ENCODE measurements at places on chromosomes 6 and 20.
A peak's percentile ranks its signal among the peaks of the same experiment; 100 is the strongest.

DNA sequence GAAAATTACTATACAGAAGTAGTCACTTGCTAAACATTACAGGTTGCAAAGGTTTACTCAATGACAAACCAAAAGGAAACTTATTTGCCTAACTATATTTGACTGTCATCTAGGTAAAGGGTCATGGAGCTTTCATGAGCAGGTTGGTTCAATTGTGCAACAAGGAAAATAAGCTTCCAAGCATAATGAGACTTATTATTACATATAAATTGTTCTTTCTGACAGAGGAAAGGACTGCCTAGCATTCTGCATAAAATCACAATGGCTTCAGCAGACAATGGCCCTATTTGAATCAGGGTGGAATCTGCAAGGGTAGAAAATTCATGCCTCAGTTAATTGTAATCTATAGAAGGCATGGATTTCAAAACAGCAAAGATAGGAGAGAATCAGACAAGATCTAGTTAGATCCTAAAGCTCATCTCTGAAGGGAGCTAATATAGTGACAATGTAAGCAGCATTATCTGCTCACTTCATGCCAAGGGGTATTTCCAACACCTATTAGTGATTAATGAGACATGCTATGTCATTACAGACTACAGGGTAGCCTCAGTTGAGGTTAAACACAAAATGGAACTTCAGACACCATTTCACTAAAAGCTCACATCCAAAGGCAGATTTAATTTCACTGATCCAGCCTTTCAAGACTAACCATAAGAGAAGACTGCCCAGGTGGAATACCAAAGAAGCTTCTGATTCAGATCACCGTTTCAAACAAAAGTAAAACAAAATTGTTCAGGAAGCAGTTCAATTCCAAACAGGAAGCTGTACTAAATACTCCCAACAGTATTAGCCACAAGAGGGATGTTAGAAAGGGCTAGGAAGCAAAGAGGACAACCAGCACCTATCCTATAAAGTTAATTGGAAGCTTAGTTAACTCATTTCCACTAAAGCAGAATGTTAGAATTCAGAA lies 8.5 kb downstream of the STAU1 start:
- DNase-seq, result no peak

DNA sequence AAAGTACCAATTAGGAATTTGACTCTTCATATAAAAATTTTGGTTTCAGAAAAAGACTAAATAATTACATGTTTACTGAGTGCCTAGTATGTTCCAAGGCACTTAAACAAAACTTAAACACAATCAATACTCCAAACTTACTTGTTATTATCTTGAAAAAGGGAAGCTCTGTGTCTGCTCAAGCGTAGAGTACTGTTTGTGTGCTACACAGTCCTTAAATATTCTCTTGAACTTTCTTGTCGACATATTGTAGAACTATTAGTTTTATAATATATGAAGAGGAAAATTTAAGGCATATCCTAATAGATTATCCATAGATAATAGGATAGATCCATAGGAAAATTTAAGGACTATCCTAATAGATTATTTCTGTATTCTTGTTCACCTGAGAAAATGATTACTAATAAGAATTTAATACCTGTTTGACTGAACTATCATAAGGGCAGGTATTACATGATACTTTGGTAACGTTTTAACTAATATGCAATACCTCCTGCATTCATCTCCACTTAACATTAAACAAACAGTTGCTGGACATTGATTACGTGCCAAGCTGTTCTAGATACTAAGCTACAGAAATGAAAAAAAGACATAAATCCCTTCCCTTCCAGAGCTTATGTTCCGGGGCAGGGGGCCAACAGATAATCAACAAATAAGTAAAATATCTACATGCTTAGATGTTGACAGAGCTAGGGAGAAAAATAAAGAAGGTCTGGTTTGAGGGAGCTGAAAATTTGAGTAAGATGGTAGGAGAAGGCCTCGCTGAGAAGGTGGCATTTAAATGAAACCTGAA lies 115.2 kb upstream of the BCLAF1 start:
- no peak for DNase-seq

DNA sequence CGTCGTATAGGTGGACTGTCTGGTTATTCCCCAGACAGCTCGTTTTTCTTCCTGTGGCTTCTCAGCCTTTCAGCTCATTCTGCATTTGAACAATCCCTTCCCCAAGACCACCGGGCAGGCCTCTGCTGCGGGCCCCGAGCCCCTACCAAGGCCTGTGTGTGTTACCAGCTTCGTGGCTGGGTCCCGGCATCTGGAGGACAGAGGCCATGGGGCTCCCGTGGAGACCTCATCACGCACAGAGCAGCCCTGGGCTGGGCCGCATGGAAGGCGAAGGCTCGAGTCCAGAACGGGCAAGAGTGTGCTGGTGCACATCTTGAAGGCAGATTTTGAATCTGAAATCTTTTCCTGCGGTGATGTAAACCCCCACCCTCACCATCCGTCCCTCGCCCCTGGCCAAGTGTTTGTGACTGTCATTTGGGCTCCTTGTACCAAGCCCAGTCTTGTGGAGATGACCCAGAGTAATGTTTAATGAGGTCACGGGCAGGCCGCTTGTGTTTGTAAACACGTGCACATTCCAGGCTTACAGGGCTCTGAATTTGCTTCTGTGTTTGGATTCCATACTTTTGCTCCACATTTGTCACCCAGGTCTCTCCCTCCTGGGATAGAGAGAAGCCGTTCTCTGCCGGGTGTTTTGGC lies 119.6 kb downstream of the CDH4 start:
- DNase-seq, result peak; percentile 62

DNA sequence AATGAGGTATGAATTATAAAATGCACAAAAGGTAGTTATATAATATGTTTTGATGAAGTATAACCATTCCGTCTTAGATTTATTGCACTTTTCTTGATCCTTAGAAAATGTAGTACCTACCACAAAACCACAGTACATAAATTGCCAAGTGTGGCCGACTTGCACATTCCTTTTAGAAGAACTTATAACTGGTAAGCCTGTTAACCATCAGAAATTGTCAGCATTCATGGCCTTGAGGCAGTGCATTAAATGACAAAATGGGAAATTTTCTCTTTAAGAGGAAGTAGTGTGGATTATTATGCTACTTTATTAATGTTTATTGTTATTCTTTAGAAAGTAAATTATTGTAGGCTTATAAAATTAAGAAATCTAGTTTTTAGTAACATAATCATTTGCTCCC lies 29.6 kb downstream of the TAB2 start:
- DNase-seq, result no peak

DNA sequence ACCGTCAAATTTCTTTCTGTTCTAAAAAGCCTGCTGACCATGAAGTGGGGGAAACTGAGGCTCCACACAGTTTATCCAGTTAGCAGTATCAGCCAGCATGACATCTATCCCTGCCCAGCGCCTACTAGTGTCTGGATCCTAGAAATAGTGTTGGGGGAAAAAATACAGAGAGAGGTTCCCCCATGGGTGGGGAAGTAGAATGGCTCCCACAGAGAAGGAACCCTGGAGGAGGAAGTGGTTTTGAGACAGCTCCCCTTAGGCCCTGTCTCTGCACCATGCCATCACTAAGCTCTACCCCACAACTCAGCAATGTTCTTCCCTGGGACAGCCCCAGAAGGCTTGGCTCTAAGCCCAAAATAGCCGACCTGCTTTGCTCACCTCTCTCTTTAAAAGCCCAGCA lies 153.4 kb downstream of the MBOAT1 start:
- no peak for DNase-seq

GRCh38 chr20:56429941-56430340 lies 17.9 kb downstream of the CASS4 start:
- no peak for DNase-seq

DNA sequence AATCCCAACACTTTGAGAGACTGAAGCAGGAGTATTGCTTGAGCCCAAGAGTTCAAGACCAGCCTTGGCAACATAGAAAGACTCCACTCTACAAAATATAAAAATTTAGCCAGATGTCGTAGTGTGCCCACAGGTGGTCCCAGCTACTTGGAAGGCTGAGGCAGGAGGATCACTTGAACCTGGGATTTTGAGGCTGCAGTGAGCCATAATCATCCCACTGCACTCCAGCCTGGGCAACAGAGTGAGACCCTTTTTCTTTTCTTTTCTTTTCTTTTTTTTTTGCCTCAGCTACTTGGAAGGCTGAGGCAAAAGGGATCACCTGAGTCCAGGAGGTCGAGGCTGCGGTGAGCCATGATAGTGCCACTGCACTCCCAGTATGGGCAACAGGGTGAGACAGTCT lies 17.9 kb downstream of the FASTKD5 start:
- DNase-seq, result no peak

DNA sequence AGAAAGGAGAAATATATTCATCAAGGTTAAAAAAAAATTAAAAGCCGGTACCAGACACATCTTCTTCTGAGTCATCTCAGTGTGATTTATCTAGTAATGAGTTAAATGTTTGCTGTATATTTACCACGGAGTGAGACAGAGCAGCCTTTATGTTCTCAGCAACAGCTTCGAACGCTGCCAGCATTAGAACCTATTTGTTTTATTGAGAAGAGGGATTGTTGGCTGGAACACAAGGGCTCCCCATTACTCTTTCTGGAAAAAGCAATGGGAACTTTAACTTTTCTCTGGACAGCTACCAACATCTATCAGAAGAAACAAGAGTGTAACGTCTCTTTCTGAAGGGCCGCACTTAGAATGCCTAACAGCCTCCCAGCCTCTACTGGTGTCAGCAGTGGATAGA lies 105.3 kb upstream of the TAB2 start:
- no peak for DNase-seq

GRCh38 chr6:39681674-39682121 lies 43.5 kb downstream of the KIF6 start:
- DNase-seq, result no peak

- DNase-seq, result no peak
Observed at GRCh38 chr20:11051136-11051535, 377.3 kb upstream of the JAG1 start.

DNA sequence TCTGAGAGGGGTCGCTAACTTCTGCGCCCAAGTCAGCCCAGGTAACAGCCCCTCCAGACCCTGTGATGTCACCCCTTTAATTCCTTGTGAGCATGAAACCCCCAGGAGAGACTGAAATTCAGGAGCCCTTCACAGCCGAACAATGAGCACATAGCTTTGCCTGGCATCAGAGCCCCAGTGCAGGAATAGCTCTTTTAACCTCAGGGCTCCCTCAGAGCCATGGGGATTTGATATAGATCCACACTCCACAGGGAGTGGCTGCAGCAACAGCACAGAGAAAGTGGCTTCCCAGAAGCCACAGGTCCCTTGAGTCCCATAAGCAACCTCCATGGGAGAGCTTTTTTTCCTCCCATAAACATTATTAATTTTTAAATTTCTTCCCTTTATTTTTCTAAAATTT lies 150.0 kb upstream of the MARCKS start:
- no peak for DNase-seq

DNA sequence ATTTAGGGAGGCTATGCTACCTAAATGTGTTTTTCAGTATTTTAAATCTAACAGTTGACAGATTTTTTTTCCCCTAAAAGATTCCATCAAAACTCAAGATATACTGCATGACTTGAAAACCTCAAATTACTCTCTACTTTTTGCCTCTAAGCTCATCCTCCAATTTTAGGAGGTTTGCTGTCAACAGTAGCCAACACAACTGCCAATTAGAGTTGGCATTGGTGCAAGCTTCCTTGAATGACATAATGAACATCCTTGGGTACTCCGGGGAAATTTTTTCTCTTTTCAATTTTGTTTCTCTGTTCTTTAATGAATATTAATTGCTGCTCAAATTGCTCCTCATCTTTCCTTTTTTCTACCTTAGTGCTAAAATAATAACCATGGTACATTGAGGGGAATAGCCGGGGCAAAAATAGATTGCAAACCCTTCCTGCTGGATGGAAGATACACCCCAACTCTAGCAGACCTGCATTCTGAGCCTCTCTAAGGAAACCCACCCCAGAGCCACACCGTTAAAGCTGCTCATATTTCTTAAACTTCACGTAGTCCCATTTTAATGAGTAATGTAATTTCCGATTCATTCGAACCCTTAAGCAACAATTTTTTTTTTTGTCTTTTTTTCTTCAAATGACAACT lies 34.3 kb downstream of the SLC22A23 start:
- no peak for DNase-seq

DNA sequence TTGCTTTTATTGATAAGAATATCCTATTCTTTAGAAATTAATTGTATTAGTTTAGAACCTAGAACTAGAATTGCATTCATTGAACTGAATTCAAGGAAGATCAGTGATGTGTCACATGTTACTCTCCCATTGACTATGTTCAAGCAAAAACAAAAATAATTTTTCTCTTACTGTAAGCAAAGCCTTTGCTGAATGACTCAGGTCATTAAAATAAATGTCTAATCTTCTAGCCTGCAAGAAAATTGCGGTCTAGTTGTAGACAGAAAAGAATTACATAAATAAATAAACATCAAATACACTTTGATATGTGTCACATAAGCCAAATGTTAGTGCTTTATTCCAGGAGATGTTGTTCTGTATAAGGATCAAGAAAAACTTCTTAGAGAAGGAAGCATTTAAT lies 387.9 kb downstream of the ADGRB3 start:
- DNase-seq, result peak; percentile 7

DNA sequence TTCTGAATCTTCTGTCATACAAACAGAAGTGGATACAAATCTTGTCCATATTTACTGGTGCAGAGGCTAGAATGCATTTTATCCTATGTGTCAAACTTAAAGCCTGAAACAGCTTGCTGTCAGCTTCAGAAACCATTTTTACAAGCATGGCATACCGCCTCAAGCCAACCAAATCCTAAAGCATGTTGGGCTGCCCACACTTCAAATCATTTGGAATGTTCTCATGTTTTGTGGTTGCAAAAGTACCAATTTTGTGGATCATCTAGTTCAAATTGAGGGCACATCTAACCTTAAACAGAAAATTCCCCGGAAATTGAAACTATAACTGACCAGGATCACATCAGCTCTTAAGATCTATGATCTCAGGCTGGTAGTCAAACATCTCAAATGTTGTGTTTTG lies 3.2 kb downstream of the GPR63 start:
- DNase-seq, result no peak

DNA sequence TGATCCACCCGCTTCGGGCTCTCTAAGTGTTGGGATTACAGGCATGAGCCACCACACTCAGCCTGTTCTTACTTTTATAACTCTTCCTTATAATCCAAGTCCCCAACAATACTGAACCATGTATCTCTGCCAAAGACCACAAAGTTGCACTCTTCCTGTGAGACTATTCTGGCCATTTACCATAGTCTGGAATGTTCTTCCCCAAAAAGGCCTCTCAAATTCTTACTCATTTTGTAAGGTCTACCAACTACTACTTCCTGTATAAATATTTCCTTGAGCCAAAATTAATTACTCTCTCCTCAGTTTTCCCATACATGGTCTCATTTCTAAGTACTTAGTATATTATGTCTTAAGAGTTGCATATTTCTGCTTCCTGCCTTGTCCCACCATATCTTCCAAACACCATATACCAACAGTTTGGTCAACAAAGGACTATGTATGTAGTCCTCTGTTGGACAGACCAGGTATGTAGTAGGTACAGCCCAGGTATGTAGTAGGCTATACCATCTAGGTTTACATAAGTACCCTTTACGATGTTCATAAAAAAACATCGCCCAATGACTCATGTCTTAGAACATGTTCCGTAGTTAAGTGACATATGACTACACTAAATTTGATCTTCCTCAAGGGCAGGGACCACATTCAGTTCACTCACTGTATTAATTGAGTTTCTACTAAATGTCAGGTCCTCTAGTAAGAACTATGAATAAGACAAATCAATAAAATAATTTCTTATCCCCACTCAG lies 22.0 kb downstream of the RANBP9 start:
- no peak for DNase-seq
